Colonic mucosa (tissue), 4 donors: ENCODE measurements at places on chromosomes 3 and 15.

DNA sequence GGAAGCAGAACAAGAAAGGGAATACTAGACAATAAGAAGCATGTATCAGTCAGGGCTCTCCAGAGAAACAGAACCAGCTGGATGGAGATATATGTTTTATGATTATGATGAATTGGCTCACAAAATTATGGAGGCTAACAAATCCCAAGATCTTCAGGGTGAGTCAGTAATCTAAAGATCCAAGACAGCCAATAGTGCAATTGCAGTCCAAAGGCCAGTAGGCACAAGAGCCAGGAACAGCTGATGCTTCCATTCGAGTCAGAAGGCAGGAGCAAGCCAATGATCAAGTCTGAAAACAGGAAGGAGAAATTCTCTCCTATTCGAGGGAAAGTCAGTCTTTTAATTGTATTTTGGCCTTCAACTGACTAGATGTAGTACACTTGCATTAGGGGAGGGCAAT lies 164.9 kb upstream of the ST8SIA2 start:
- no peak for DNase-seq

DNA sequence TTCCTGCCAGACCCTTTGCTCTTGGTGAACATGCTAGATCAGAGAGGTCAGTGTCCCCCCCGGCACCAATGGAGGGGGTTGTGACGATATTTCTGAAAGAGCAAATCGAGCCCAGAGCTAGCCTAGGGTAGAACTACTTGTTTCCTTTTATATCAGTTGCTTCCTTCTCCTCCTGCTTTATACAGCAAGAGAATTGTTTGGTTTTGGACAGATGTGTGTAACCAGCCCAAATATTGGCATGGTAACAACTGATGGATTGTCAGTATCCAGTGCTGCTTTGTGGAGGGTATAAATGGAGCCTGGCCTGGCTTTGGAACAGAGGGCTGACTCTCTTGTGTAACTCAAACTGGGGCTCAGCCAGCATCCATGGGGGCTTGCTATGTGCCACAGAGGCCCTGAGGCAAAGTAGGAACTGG lies 27.2 kb downstream of the SNX1 start:
- no peak for DNase-seq

- no peak for DNase-seq
Measured at GRCh38 chr3:13072600-13073325, 466 bp downstream of the IQSEC1 start.

GRCh38 chr15:28943611-28944230 lies 57.9 kb downstream of the APBA2 start:
- no peak for DNase-seq

DNA sequence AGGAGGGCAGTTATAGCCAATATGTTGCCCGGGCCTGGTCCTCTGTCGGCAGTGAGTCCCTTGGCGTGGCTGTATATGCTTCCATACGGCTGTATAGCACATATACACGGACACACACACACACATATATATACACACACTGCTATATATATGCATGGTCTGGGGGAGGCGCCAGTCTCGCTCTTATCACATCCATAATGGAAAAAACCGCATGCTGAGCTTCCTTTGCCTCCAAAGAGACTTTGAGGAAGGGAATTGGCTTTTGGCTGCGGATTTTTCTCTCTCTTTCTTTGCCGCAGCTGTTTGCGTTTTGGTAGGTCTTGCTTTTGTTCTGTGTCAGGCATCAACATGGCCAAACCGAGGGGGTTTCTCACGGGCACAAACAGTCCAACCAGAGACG lies 11.3 kb upstream of the TMEM115 start:
- no peak for DNase-seq

GRCh38 chr15:83110381-83110780 lies 2.9 kb downstream of the TM6SF1 start:
- DNase-seq = no peak

DNA sequence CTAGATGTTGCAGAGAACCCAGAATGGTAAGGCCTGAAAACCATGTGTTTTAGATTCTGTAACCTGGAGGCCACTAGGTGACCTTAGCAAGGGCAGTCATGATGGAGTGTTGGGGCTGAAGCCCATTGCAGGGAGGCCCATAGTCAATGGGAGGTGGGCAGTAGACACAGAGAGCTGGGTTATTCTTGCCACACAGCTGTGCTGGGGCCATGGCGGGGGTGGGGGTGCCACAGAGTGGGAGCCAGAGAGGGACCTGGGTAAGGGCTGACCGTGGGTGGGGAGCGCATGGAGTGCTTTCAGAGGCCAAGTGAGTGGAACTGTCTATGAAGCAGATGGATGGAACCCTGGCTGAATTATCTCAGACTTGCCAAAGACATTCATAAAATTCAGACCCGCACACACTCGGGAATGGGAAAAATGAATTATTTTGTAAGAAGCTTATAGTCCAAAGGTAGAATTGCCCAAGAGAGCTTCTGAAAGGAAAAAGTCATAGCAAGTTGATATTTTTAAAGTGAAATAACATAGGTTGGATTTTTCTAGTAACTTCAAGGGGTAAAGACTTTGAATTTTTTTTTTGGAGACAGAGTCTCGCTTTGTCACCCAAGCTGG lies 53.9 kb downstream of the SMAD3 start:
- no peak for DNase-seq

GRCh38 chr3:98068824-98069223 lies 18.1 kb upstream of the OR5AC2 start:
- no peak for DNase-seq

DNA sequence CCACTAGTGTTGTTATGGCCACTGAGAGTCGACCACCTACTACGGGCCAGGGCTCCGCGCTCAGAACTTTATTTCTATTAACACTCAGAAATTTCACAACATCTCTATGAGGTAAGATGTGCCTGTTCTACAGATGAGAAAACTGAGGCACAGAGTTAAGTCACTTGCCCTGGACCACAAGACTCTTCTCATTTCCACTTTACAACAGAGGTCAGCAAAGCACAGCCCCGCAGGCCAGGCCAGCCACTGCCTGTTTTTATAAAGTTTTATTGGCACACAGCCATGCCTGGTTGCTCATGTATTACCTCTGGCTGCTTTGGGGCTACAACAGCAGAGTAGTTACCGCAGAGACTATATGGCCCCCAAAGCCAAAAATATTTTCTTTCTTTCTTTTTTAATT lies 503.6 kb downstream of the SHQ1 start:
- DNase-seq = no peak

- DNase-seq = no peak
Measured at GRCh38 chr3:135416182-135416581, 549.3 kb upstream of the PPP2R3A start.

DNA sequence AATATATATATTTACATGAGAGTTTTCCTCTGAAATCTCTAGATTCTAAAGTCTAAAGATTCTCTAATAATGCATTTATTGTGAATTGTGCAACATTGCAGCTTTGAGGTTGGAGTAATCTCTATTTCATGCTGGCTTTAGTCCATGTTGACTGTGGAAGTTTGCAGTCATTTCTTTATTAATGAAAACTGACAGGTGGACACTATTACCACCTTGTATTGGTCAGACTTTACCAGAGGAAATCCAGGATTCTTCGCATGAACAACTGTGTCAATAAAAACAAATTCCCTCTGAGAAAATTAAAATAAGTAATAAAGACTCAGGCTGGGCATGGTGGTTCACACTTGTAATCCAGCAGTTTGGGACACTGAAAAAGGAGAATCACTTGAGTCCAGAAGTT lies 274.1 kb downstream of the SHQ1 start:
- DNase-seq = no peak

- DNase-seq = no peak
Measured at GRCh38 chr3:73235768-73236167, 174.3 kb downstream of the EBLN2 start.

DNA sequence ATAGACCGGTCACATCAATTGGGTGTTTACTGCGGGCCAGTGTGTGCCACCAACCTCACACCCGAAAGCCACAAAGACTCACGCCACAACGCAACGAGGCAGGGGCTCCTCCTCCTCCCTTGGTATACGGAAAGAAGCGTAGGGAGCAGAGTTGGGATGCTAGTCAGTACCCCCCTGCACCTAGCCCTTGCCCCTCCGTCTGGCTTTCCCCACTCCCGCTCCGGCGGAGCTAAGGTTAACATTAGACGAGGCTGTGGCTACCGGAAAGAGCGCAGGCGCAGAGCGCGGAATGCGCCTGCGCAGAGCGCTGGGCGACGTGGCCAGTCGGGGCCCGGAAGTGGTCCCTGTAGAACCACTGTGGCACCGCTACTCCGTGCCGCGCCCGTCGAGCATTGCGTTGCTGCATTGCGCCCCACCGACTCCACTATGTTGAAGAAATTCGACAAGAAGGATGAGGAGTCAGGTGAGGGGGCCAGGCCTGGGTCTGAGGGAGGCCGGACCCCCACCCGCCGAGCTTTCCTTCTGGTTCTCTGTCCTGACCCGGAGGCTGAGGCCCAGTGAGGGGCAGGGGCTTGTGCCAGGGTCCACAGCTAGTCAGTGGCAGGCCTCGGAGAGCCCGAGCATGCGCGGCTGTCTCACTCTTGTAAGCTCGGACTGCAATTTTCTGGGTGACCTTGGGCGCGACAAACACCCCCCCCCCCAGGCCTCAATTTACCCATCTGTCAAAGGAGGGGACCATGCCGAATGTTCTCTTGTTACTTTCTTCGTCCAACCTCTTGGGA lies at the start of gene COPG1:
COPG1 (plus strand) TSS at position 323 of the 782 bp plus-strand sequence; CDS start at position 427, 104 bp downstream.
- peak; percentile 88 for DNase-seq
